ENCODE measurements at places on chromosomes 11 and 22.

- DNase-seq, result no peak
These were observed 44.6 kb downstream of the SFI1 start for GRCh38 chr22:31540966-31541365.

DNA sequence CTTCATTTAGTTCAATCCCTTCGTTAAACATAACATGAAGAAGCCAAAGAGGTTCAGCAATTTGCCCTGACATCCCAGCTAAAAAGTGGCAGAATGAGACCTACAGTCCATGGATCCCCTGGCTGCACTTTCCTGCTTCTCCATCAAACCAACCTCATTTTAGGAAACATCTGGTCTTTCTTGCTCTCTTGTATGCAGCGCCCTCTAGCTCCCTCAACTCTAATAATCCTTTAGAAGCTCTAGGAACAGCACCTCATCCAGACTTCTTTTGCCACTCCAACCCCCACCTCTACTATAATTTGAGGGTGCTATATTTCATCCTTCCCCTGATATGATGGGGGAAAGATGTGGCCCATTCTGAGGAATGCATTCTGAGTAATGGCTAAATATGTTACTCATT is 7.4 kb downstream of the CNTF start:
- no peak for DNase-seq

- DNase-seq, result no peak
These were observed 19.2 kb downstream of the NPTXR start for GRCh38 chr22:38824585-38824984.

- no peak for DNase-seq
These were observed 34.0 kb upstream of the SMIM38 start for GRCh38 chr11:69121621-69122325.

- DNase-seq, result no peak
These were observed 32.4 kb upstream of the PDGFB start for GRCh38 chr22:39277142-39277607.

DNA sequence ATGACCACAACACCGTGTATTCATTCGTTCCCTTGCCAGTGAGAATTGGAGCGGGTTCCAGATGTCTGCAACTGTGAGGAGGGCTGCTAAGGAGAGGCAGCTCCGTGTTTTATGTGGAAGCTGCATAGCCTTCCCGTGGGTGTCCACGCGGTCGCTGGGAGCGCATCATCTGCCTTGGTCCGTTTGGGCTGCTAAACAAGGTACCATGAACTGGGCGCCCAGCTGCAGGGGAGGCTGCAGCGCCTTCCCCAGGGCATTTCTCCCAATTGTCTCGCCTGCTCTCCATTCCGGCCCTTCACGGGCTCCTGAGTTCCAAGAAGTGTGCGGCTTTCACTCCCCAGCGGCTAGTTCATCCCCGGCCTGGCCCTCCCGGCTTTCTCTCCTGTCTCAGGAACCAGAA is 1446.4 kb downstream of the TBC1D22A start:
- DNase-seq, result no peak

- no peak for DNase-seq
These were observed at the start of gene KLHL22 for GRCh38 chr22:20494978-20495860. TSS of gene KLHL22 (minus strand) at chr22:20495795. CDS start at chr22:20489211, 6,584 bp downstream.

GRCh38 chr22:35643991-35644390 is 4.3 kb upstream of the APOL6 start:
- DNase-seq, result peak; percentile 16

DNA sequence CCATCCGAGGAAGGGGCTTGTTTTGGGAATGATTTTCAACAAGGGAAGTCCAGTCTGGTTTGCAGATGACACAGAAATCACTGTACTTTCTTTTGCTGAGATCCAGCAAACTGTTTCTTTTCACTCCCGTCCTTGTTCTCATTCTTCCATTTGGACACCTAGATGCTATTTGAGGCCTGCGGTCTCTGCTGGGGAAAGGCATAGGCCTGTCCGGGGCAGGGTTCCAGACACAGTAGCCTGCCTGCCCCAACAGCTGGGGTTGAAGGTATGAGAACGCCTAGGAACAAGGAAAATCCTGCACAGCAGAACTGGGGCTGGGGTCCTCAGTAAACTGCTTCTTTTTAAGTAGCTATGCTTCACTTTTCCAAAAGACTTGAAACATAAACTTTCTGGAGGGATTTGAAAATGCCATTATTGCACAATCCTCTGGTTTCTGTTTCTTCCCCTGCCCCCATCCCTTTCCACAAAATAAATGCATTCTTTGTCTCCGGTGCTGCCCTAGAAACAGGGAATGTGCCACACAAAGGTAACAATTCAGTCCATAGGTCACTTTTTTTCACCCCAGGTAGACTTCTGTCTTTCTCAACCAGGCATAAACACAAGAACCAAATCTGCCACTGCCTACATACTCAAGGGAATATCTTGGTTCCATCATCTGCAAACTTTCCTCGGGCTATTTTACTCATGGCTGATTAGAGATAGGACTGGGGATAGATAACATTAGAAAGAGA is 174.8 kb upstream of the MTMR2 start:
- no peak for DNase-seq

Data from vagina (tissue), 2 donors.